Peyer's patch (tissue), 4 donors: ENCODE measurements at places on chromosomes 5 and 9. TPM values are rescaled to one million over a fixed set of nuclear protein-coding genes. Genes with fewer than 3 reads are reported as not detected.
A peak's percentile ranks its signal among the peaks of the same experiment; 100 is the strongest.

The PCDHB11 gene
- total RNA-seq = not detected

The MYOT gene
- 5.7 TPM for total RNA-seq

The FOXI1 gene
- not detected for total RNA-seq

The PLAC8L1 gene
- not detected for total RNA-seq

The SPATA31C1 gene
- not detected for total RNA-seq

The FRMD3 gene
- 41.3 TPM for total RNA-seq

The FAXDC2 gene
- total RNA-seq = 16.5 TPM

DNA sequence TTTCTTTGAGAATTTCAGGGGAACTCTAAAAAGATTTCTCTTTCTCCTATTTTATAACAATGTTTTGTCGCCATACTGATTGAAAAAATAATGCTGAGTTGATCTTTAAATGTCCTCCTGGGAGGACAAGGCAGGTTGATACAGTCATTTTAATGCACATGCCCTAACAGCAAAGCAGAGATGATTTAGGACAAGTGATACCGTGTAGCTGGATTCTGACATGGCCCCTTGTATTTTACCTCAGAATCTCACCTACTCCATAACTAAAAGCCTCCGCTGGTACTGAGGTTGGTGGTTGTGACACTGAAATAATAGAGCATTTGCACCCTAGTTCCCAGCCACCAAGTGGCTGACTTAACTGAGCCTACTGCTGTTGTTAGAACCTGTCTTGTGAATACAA, 811 bp upstream of the LRRTM2 start:
- H3K36me3 ChIP-seq = no peaks in the 10 kb centered on the region
- DNase-seq = no peak
- H3K27me3 ChIP-seq = no peaks in the 10 kb centered on the region

GRCh38 chr9:106420511-106420944, 442.4 kb upstream of the ZNF462 start:
- no peak overlapping the region for H3K27ac ChIP-seq
- no peaks in the 10 kb centered on the region for H3K36me3 ChIP-seq
- H3K4me1 ChIP-seq = no peaks in the 10 kb centered on the region
- H3K27me3 ChIP-seq = no peaks in the 10 kb centered on the region
- no peak overlapping the region for H3K4me3 ChIP-seq
- no peak for DNase-seq

GRCh38 chr5:132363431-132364112, 5.9 kb upstream of the SLC22A5 start:
- H3K4me1 ChIP-seq = no peaks in the 10 kb centered on the region
- H3K36me3 ChIP-seq = no peaks in the 10 kb centered on the region
- no peak overlapping the region for H3K4me3 ChIP-seq
- no peaks in the 10 kb centered on the region for H3K27me3 ChIP-seq
- no peak overlapping the region for H3K27ac ChIP-seq

- H3K36me3 ChIP-seq = no peaks in the 10 kb centered on the region
- no peaks in the 10 kb centered on the region for H3K27me3 ChIP-seq
- H3K4me1 ChIP-seq = no peaks in the 10 kb centered on the region
- DNase-seq = no peak
- H3K4me3 ChIP-seq = no peak overlapping the region
These were observed 2.9 kb downstream of the JAK2 start for GRCh38 chr9:4987961-4988421.

GRCh38 chr9:30935730-30936129, 1448.7 kb upstream of the ACO1 start:
- no peak overlapping the region for H3K4me3 ChIP-seq
- no peaks in the 10 kb centered on the region for H3K36me3 ChIP-seq
- no peak for DNase-seq

- H3K4me3 ChIP-seq = no peak overlapping the region
- no peaks in the 10 kb centered on the region for H3K4me1 ChIP-seq
- H3K27ac ChIP-seq = no peak overlapping the region
- H3K27me3 ChIP-seq = no peaks in the 10 kb centered on the region
- no peak for DNase-seq
These were observed 166.0 kb downstream of the HMHB1 start for GRCh38 chr5:143977891-143978461.

DNA sequence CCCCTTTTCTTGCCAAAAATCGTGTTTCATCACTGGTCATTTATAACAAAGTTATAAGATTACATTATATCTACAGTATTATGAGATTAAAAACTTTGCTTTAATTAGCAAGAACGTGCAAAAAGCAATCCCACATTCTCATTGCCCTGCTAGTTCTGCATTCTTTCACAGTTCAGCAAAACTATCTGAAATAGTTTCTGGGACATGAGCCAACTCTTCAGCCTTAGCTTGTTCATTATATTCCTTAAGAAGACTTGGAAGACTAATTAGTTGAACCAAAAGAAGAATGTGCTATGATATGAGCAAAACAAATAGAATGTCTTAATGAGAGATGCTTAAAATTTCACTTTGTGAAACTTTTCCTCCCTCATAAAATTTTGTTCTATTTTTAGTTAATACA, 76.7 kb downstream of the ITGA1 start:
- H3K27me3 ChIP-seq = no peaks in the 10 kb centered on the region
- H3K4me3 ChIP-seq = no peak overlapping the region
- peaks cover 35% of the 10 kb centered on the region for H3K36me3 ChIP-seq
- no peak for DNase-seq
- H3K4me1 ChIP-seq = no peaks in the 10 kb centered on the region

GRCh38 chr5:143691945-143692290, 120.0 kb upstream of the HMHB1 start:
- no peaks in the 10 kb centered on the region for H3K27me3 ChIP-seq
- no peak overlapping the region for H3K27ac ChIP-seq
- H3K36me3 ChIP-seq = no peaks in the 10 kb centered on the region
- H3K4me3 ChIP-seq = no peak overlapping the region
- no peaks in the 10 kb centered on the region for H3K4me1 ChIP-seq

- H3K36me3 ChIP-seq = no peaks in the 10 kb centered on the region
- H3K27me3 ChIP-seq = no peaks in the 10 kb centered on the region
- no peak for DNase-seq
- no peak overlapping the region for H3K27ac ChIP-seq
- H3K4me3 ChIP-seq = no peak overlapping the region
These were observed 36.2 kb downstream of the STC2 start for GRCh38 chr5:173291722-173292658.

- no peaks in the 10 kb centered on the region for H3K27me3 ChIP-seq
- no peaks in the 10 kb centered on the region for H3K4me1 ChIP-seq
- DNase-seq = no peak
- H3K36me3 ChIP-seq = no peaks in the 10 kb centered on the region
- no peak overlapping the region for H3K27ac ChIP-seq
These were observed 355.6 kb downstream of the TAF11L14 start for GRCh38 chr5:17989567-17990563.

DNA sequence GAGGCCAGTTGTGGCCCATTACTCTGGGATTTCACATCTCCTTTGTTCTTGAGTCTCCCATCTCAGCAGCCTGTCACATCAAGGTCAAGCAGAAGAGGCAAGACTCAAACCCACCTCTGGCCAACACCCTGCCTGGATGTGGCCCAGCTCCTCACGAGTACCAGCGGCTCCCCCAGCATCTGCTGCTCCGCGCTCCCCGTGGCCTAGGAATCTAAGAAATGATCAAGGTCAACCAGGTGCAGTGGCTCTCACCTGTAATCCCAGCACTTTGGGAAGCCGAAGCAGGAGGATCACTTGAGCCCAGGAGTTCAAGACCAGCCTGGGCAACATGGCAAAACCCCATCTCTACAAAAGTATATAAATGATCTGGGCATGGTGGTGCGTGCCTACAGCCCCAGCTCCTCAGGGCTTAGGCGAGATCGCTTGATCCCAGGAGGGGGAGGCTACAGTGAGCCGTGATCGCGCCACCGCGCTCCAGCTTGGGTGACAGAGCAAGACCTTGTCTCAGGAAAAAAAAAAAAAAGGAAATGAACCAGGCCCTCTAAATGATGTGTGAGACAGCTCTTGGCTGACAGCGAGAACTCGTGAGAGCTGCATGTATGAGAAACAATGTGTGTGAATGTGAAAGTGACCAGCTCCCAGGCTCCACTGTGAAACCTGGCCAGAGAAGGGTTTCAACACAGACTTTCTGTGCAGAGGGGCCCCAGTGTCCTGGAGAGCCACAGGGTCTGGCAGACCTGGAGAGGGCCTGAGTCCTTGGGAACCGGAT, 61.6 kb upstream of the ANGPTL2 start:
- no peak overlapping the region for H3K27ac ChIP-seq
- no peaks in the 10 kb centered on the region for H3K27me3 ChIP-seq
- no peak overlapping the region for H3K4me3 ChIP-seq

GRCh38 chr9:18606846-18607245, 132.9 kb downstream of the ADAMTSL1 start:
- H3K4me1 ChIP-seq = no peaks in the 10 kb centered on the region
- no peak for DNase-seq
- H3K27me3 ChIP-seq = no peaks in the 10 kb centered on the region
- peak overlapping the region; percentile 48 for H3K27ac ChIP-seq
- H3K36me3 ChIP-seq = no peaks in the 10 kb centered on the region

DNA sequence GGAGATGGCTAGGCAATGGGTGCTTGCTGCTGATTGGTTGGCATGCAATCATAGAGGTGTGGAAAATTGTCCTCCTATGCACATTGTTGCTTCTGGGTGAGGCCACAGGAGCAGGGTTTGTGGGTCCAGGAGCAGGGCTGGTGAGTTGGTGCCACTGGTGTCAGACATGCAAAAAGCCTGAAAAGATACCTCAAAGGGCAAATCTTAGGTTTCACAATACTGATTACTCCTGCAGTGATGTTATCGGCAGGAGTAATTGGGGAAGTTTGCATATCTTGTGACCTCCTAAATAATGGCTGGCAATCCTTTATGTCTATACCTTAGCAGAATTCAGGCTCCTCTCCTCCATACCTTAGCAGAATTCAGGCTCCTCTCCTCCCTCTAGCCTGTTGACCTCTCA, 25.2 kb downstream of the SLC25A48 start:
- no peak for DNase-seq
- no peaks in the 10 kb centered on the region for H3K36me3 ChIP-seq
- H3K4me3 ChIP-seq = no peak overlapping the region
- H3K27ac ChIP-seq = no peak overlapping the region
- no peaks in the 10 kb centered on the region for H3K4me1 ChIP-seq
- no peaks in the 10 kb centered on the region for H3K27me3 ChIP-seq

GRCh38 chr5:56278335-56278753, 45.2 kb upstream of the ANKRD55 start:
- H3K27ac ChIP-seq = no peak overlapping the region
- H3K4me3 ChIP-seq = no peak overlapping the region
- DNase-seq = no peak
- no peaks in the 10 kb centered on the region for H3K4me1 ChIP-seq

- no peak for DNase-seq
- H3K27ac ChIP-seq = no peak overlapping the region
- H3K4me1 ChIP-seq = no peaks in the 10 kb centered on the region
- H3K27me3 ChIP-seq = no peaks in the 10 kb centered on the region
- no peak overlapping the region for H3K4me3 ChIP-seq
- H3K36me3 ChIP-seq = no peaks in the 10 kb centered on the region
These were observed 49.8 kb downstream of the FSTL4 start for GRCh38 chr5:133562554-133562953.
